ENCODE measurements at places on chromosomes 1 and 21.
A peak's percentile ranks its signal among the peaks of the same experiment; 100 is the strongest.

DNA sequence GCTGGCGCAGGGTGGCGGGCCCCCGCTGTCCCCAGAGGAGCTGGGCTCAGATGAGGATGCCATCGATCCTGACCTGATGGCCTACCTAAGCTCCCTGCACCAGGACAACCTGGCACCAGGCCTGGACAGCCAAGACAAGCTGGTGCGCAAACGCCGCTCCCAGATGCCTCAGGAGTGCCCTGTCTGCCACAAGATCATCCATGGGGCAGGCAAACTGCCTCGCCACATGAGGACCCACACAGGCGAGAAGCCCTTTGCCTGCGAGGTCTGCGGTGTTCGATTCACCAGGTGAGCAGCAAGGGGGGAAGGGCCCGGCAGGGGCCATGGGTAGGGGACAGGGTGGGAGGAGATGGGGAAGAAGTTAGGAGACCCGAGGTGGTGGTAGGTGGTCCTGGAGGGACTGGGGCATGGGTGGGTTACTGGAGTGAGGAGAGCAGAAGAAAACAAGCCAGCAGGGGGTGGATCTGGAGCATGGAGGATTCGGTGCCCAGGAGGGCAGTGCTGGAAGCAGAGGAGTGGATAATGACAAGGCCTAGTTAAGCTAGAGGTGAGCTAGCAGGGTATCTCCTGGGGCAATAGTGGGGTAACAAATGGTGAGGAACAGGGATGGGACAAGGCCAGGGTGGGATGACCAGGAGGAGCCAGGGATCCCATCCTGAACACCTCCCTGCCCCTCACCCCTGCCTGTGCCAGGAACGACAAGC, 13.1 kb downstream of the ZBTB7B start:
- no peak for DNase-seq

DNA sequence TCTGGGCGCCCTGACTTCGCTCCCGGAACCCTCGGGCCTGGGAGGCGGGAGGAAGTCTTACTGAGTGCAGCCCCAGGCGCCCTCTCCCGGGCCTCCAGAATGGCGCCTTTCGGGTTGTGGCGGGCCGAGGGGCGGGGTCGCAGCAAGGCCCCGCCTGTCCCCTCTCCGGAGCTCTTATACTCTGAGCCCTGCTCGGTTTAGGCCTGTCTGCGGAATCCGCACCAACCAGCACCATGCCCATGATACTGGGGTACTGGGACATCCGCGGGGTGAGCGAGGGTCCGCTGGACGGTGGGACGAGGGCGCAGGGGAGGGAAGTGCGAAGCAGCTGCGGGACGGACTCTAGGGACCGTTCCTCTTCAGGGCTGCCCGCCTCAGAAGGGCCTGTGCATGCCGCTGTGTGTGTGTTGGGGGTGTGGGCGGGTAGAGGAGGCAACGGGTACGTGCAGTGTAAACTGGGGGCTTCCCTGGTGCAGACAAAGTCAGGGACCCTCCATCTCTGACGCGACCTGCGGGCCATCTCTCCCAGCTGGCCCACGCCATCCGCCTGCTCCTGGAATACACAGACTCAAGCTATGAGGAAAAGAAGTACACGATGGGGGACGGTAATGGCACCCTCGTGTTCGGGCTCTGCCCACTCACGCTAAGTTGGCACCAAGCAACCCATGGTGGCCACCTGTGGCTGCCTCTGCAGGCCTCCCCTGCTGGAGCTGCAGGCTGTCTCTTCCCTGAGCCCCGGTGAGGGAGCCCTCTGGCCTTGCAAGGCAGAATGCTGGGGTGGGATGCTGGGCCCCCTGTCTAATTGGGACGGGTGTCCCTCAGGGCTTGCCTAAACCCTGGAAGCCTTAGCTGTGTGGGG, at the start of gene GSTM1:
GSTM1 (plus strand) TSS at position 177 of the 859 bp plus-strand sequence; CDS start at position 234, 57 bp downstream.
- DNase-seq: peak; percentile 75

GRCh38 chr1:203276916-203277545, 28.3 kb upstream of the BTG2 start:
- no peak for DNase-seq

- peak; percentile 73 for DNase-seq
Measured at GRCh38 chr1:24688621-24689195, 45.6 kb downstream of the SRRM1 start.

GRCh38 chr1:32250893-32251716, at the start of gene LCK:
TSS of gene LCK (plus strand) at chr1:32251265. CDS start at chr1:32274330, 23,065 bp downstream.
- DNase-seq: no peak

DNA sequence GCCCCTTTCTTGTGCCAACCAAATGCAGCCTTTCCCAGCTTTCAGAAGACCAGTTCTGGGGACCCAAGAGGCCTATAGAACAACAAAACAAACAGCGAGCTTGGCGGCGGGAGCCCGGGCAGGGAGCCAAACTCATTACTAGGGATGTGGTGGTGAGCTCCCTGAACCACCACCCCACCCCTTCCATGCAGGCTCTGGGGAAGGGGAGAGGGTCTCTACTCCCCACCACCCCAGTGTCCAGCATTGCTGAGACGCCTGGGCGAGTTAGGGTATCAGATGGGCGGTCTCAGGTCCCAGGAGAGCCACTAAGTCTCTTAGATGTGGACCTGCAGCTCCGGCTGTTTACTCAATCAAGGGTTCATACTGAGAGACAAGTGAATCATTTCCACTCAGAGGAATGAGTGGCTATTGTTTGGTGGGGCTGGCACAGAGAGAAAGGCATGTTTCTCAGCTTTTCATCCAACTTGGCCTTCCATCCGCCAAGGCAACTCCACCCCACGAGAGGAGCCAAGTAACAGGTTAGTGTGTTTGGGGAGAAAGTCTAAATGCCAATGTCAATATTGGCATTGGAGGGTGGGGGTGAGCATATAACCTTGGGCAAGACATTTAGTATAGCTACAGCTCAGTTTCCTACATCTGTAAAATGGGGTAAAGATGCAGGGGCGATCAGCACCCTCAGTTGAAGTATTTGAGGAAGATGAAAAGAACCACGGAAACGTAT, 40.9 kb downstream of the PLXNA2 start:
- peak; percentile 45 for DNase-seq
